Adrenal gland (tissue), 19 donors: ENCODE measurements at places on chromosomes 6 and 20. TPM values are rescaled to one million over a fixed set of nuclear protein-coding genes. Genes with fewer than 3 reads are reported as not detected.

GRCh38 chr6:21970569-21971300 lies 326.1 kb downstream of the PRL start:
- DNase-seq = no peak

- DNase-seq = no peak
Observed at GRCh38 chr6:90083891-90084290, 189.6 kb downstream of the GJA10 start.

GRCh38 chr20:51970858-51971257 lies 168.5 kb upstream of the SALL4 start:
- no peak for DNase-seq

DNA sequence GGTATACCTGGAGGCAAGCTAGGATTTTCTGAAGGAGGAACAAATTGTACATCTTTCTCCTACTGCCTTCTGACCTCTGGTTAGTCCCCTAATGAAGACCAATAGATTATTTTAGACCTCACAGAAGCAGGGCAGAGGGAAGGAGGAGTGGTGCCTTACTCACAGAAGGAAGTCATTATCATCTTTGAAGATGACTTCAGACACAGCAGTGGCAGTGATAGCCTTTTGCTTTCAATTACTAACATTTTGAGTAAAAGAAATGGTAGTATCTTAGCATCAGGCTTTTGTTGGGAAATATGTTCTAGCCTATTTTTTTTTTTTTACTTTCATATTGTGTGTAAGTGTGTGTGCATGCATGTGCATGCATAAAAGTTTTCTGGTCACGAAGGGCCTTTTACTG lies 164.2 kb upstream of the PLN start:
- no peak for DNase-seq

DNA sequence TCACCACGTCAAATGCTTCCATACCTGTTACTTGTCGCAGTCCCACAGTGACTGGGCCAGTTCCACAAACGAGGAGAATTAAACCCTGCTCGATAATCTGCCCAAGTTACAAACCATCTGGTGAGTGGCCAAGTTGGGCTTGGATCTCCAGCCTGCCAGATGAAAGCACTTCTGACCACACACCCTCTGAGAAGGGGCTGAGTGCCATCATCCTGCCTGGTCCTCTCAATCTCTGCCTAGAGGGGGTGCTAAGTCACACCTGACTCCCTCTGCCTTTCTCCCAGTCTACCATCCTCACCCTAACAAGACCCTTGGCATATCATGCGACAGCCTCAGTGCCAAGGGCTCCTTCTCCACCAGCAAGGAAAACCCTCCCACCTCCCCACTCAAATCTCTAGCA lies 15.8 kb downstream of the RRP36 start:
- DNase-seq = no peak

The ADGB gene
- total RNA-seq = not detected
